Fibroblast of the aortic adventitia (primary cell): ENCODE measurements at places on chromosomes 3 and 15. TPM values are rescaled to one million over a fixed set of nuclear protein-coding genes. Genes with fewer than 3 reads are reported as not detected.

DNA sequence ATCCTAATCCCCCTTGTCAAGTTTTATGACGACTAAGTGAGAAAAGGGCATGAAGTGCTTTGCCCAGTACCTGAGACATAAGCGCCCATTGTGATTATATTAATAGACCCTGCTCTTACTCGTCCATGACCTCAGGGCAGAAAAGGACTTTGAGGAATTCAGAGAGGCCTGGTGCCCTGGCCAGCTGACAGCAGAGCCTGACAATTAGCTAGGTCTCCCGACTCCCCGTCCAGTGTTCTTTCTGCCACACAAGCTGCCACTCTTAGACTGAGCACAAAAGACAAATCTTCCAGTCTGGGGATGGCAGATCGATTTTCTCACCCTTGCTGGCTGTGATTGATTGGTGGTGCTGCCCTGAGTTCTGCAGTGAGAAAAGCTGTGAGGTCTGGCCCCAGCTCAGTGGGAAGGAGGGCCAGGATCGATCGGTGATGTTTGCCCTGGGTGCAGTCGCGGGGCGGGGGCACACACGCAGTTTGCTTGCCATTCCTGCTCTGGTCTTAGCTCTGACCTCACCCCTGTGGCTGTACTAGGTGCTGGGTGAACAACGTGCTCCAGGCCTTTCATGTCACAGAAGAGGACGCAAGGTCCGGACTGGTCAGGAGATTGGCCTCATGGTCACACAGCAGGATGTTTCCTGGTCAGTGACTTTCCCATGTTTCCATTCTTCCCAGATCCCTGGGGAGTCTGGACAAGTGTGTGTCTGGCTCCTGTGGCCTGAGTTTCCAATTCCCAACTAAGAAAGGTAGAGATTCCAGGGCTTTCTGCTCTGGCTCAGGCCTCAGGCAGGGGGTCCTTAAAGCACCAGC is 67.4 kb upstream of the TLE3 start:
- no peak for DNase-seq

- peak; percentile 69 for DNase-seq
Measured at GRCh38 chr15:60656481-60656880, 177.5 kb upstream of the ICE2 start.

DNA sequence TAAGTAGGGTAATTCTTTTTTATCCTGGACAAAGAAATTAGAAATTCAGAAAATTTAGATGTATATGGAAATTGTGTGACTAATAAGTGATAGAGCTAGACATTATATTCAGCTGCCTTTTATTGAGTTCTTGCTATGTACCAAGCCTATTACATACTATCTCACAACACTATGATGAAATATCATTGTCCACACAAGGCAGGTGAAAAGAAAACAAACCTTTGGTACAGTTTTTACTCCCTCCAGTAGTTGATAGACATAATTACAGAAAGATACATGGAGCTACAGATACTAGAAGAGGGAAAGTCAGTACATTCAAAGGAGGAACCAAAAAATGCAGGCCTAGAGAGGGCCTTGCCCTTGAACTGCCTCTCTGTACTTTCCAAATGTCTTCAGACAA is 4.8 kb downstream of the IQCH start:
- DNase-seq: no peak

GRCh38 chr3:132821314-132821713 is 99.1 kb upstream of the NPHP3 start:
- DNase-seq: no peak

- DNase-seq: no peak
Measured at GRCh38 chr15:90586948-90587347, 57.2 kb downstream of the CRTC3 start.

GRCh38 chr3:15288331-15289035 is 43.9 kb downstream of the SH3BP5 start:
- no peak for DNase-seq

DNA sequence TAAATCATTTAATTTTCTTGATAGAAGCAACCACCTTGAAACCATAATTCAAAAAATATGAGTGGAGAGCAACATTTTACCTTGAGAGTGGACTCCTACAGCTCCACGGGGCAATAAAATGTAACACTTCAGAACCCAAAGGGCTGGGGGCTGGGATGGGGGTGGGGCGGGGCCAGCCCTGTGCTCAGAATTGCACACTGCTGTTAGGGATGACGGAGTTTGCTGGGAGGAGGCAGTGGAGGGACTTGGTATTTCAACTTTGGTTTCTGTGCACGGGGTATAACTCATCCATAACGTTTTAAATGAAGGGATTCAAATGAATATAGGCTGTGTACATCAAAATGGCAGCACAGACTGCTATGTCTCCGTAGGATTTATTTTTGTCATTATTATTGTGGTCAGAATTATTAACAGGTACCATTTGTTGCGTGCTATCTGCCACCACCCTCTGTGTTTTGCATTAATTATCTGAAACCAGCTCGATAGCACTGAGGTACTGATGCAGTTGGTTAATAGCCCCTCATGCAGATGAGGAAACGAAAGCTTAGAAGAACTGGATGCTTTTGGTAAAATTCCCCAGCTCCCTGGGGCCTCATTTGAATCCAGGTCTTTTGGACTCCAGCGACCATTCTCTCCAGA is 29.4 kb upstream of the WNT5A start:
- no peak for DNase-seq

DNA sequence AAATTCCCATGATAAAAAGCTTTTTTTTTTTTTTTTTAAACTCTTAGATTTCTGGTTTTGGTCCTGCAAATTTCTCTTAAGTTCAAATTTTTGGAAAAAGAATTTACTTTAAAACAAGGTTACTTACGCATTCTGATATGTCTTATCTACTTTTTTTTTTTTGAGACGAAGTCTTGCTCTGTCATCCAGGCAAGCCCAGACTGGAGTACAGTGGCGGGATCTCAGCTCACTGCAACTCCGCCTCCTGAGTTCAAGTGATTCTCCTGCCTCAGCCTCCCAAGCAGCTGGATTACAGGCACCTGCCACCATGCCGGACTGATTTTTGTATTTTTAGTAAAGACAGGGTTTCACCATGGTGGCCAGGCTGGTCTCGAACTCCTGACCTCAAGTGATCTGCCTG is 83.2 kb downstream of the RASA2 start:
- no peak for DNase-seq

DNA sequence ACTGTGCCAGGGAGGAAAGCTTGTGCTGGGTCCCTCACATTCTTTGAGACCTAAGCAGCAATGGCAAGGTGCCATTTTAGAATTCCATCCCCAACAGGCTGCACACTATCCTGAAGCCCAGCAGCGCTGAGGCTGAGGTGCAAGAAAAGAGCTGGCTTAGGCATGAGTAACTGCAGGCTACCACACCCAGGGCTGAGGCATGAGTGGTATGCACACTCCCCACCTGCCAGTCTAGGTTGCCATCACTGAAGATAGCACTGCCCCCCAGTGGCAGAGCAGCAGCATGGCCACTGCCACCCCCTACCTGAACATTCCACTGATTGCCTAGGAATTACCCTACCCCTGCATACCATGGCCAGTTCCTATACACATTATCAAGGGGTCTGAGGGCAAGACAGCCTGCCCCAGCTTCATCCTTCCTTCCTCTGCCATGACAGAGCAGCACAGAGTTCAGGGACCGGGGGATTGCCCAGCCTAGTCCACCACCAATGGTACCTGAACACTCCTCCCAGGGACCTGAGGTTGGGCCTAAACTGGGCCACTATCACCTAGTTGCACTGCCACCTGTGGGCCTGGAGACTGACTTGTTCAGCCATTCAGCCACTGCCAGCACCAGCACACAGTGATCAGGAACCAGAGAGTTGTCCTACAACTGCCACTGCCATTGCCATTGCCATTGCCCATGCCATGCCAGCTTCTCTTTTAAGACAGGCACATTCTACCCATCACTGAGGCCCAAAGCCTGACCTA is 129.8 kb downstream of the SATB1 start:
- peak; percentile 89 for DNase-seq

- no peak for DNase-seq
Measured at GRCh38 chr3:11825301-11825700, 21.4 kb downstream of the TAMM41 start.

GRCh38 chr15:66023311-66023972 is 154.2 kb downstream of the RAB11A start:
- DNase-seq: no peak

- no peak for DNase-seq
Measured at GRCh38 chr3:4745235-4745610, 234.0 kb upstream of the BHLHE40 start.

DNA sequence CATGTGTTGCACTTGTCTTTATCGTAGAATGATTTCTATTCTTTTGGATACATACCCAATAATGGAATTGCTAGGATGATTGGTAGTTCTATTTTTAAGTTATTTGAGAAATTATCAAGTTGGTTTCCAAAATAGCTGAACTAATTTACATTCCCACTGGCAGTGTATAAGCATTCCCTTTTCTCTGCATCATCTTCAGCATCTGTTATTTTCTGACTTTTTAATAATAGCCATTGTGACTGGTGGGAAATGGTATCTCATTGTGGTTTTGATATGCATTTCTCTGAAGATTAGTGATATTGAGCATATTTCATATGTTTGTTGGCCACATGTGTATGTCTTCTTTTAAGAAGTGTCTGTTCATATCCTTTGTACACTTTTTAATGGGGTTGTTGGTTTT is 81.7 kb upstream of the NUDT16 start:
- no peak for DNase-seq

- peak; percentile 65 for DNase-seq
Measured at GRCh38 chr15:52528564-52529340, at the start of gene MYO5A. Gene MYO5A (minus strand): TSS chr15:52528880. CDS start chr15:52528806, 74 bp downstream.

GRCh38 chr3:184639351-184639750 is 72.5 kb downstream of the MAGEF1 start:
- DNase-seq: no peak

GRCh38 chr3:168431491-168431890 is 335.8 kb upstream of the GOLIM4 start:
- DNase-seq: no peak

DNA sequence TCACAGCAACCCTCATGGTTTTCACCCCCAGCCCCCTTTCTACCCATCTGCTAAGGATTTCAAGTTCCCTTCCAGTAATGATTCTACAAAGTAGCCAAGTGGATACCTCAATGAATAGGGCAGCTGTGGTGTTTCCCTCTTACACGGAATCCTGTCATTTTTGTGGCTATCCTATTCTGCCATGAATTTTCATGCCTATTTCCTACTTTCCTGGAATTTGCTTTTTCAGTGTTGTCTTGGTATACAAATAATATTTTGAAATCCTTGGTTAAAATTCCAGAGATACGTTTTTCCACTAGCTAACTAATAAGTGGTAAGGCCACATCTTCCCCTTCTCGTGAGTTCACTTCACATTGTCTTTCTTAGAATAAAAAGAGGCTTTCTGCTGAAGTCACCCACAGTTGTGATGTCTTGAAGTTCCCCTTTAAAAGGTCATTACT is 7.5 kb downstream of the ADPRH start:
- no peak for DNase-seq

GRCh38 chr15:59632714-59633113 is 21.1 kb downstream of the GCNT3 start:
- DNase-seq: no peak

Gene RBP2
- total RNA-seq: not detected in 2 replicates

Gene TTLL13
- 0.09 TPM in 1 of 2 replicates, not detected in the other for total RNA-seq

Gene SLC2A2
- not detected in 2 replicates for total RNA-seq

Gene PRR20G
- not detected in 2 replicates for total RNA-seq

Gene SLC28A2
- total RNA-seq: not detected in 2 replicates
